ENCODE measurements at places on chromosomes 11 and 22.

GRCh38 chr11:112670806-112671570 lies 290.2 kb upstream of the NCAM1 start:
- no peaks in the 10 kb centered on the region for H3K4me1 ChIP-seq
- H3K36me3 ChIP-seq = no peaks in the 10 kb centered on the region
- DNase-seq = no peak
- H3K27ac ChIP-seq = no peak overlapping the region
- H3K4me3 ChIP-seq = no peak overlapping the region
- no peaks in the 10 kb centered on the region for H3K27me3 ChIP-seq

GRCh38 chr11:82845356-82846353 lies 54.6 kb downstream of the PRCP start:
- DNase-seq = no peak
- H3K4me1 ChIP-seq = peaks cover 3% of the 10 kb centered on the region
- H3K27me3 ChIP-seq = no peaks in the 10 kb centered on the region
- no peak overlapping the region for H3K4me3 ChIP-seq
- H3K36me3 ChIP-seq = no peaks in the 10 kb centered on the region

DNA sequence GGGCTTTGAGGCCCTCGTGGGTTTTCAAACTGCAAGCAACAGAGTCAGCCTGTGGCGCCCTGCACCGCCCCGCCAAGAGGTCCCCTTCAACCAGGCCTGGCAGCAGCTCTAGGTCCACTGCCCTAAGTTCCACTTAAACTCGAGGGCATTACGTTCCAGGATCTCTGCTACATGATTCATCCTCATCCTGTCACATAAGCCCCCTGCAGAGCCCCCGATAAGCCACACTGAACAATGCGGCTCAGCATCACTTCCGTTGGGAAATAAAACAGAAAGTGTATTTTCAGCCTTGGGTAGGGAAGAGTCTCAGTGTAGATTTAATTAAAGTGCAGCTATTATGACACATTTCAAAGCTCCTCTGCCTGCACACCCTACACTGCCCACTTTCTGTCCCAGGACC lies 24.6 kb downstream of the SULT4A1 start:
- no peaks in the 10 kb centered on the region for H3K4me1 ChIP-seq
- H3K36me3 ChIP-seq = no peaks in the 10 kb centered on the region
- no peak overlapping the region for H3K4me3 ChIP-seq
- no peak for DNase-seq
- peaks cover 81% of the 10 kb centered on the region for H3K27me3 ChIP-seq

DNA sequence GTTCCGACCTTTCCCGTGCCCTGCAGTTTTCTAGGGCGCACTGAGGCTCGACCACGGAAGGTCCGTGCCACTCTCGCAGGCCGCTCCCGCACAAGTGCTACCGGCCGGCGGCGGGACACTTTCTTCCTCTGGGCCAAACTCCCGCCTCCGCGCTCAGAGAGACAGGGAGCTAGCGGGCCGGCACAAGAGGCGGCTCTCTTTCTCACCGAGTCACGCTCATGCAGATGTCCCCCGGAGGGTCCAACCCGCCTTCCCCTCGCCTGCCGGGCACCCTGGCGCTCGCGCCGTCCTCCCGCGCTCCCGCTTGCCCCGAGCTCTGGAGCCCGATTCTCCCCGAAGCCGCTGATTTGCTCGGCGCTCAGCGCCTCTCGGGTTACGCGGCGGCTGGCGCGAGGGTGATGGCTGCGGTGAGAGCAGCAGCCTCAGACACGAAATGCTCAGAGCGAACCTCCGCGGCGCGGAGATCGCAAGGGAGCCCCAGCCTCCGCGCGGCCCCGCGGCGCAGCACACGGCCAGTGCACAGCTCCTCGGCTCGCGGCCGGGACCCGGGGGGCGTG lies 1.0 kb downstream of the LMO1 start:
- H3K27me3 ChIP-seq = peaks cover 44% of the 10 kb centered on the region
- no peak overlapping the region for H3K4me3 ChIP-seq
- DNase-seq = peak; percentile 12

- peaks cover 7% of the 10 kb centered on the region for H3K4me1 ChIP-seq
- no peaks in the 10 kb centered on the region for H3K36me3 ChIP-seq
- DNase-seq = no peak
- H3K27ac ChIP-seq = no peak overlapping the region
Observed at GRCh38 chr22:50199251-50199721, 1.5 kb upstream of the SELENOO start.

DNA sequence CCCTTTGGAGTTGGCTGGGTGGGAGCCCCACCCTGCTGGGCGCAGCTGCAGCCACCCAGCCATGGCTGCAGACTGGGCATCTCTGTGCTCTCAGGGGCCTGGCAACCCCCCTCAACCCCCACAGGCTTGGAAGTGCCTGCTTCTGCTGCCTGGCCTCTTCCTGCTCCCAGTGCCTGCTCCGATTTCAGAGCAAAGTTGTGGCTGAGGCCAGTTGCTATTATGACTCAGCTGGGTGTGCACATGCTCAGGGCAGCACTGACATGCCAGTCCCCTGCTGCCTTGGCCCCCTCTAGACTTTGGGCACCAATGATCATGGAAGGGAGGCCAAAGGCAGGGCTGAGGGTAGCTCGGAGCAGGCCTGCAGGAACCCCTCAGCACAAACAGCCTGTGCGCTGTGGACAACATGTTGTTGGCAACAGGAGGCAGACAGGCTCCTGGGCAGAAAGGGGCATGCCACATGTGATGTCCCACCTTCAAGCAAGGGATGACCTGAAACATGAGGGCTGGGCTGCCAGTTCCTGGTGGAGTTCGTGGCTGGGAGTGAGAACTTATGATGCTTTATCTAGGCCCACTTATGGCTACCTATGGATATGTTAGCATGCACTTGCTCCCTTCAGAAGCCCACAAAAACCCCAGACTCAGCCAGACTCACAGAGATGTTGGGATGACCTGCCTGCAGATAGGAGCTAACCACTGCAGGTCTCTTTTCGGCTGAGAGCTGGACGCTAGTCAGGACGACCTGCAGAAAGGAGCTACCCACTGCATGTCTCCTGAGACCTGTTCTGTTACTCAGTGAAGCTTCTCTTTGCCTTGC lies 96.4 kb upstream of the AMOTL1 start:
- no peaks in the 10 kb centered on the region for H3K27me3 ChIP-seq
- no peaks in the 10 kb centered on the region for H3K36me3 ChIP-seq
- no peak for DNase-seq
- no peak overlapping the region for H3K27ac ChIP-seq
- no peaks in the 10 kb centered on the region for H3K4me1 ChIP-seq
- no peak overlapping the region for H3K4me3 ChIP-seq

DNA sequence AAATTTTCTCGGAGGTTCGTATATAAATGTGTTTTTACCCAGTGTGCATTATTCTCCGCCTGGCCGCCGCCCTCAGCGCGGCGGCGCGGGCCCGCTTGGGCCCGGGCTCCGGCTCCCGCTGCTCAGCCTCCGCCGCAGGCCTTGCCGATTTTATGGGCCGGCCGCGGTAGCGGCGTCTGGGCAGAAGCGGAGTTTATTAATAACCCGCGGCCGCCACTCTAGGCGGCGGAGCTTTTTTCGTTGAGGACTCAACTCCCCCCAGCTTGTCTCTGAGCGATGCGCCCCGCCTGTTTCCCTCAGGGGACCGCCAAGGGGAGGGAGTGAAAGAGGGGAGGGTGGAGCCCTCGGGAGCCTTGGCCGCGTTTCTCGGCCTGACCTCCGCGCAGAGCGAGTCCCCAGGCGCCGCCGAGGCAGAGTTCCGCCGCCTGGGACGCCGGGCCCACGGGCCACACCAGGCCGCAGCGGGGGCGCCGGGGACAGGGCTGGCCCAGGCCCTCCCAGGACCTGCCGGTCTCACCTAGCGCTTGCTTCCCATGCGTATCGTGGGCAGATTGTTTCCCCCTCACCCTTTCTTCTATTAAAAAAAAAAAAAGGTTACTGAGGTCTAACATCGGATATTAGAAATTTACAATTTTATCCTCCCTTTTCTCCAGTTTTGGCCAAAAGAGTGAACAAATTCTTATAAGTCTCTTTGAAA lies 399 bp downstream of the ZNF143 start:
- 0 out of 2 replicates have a peak, but pooled peaks cover 3% of the 10 kb centered on the region for H3K36me3 ChIP-seq
- H3K27me3 ChIP-seq = no peaks in the 10 kb centered on the region
- peak overlapping the region; percentile 79 for H3K4me3 ChIP-seq
- peak overlapping the region; percentile 97 for H3K27ac ChIP-seq

DNA sequence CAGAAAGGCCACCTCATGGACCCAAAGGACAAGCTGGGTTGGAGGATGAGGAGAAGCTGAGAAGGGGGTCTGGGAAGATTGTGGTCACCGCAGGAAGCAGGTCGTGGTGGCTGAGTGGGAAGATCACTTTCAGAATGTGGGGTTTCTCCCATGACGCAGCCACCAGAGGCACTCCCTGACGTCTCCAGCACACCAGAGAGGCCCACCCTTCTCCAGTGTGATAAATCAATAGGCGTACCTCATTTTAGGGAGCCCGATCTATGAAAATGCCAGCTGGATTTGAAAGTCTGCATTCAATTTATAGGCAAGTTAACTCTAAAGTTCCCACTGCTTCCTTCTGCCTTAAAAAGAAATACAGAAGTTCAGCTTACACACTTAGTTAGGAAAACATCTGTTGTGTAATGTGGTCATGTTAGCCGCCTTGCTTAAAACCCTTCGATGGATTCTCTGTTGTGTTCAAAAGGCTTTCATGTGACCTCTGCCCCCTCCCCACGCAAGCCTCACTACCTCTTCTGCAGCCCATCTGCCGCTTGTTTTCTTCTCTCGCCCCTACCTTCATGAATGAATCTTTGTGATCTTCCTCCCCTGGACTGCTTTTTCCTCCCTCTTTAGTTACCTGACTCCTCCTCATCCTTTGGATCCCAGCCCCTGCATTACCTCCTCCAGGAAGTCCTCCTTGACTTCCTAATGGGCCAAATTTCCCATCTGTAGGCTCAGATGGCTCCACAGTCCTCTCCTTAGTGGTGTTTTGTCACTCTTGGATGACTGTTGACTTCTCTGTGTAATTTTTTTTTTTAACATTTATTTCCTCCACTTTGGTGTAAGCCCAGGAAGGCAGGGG lies 10.7 kb downstream of the TSPAN18 start:
- peaks cover 5% of the 10 kb centered on the region for H3K27me3 ChIP-seq
- no peak overlapping the region for H3K27ac ChIP-seq
- DNase-seq = no peak
- H3K36me3 ChIP-seq = no peaks in the 10 kb centered on the region

DNA sequence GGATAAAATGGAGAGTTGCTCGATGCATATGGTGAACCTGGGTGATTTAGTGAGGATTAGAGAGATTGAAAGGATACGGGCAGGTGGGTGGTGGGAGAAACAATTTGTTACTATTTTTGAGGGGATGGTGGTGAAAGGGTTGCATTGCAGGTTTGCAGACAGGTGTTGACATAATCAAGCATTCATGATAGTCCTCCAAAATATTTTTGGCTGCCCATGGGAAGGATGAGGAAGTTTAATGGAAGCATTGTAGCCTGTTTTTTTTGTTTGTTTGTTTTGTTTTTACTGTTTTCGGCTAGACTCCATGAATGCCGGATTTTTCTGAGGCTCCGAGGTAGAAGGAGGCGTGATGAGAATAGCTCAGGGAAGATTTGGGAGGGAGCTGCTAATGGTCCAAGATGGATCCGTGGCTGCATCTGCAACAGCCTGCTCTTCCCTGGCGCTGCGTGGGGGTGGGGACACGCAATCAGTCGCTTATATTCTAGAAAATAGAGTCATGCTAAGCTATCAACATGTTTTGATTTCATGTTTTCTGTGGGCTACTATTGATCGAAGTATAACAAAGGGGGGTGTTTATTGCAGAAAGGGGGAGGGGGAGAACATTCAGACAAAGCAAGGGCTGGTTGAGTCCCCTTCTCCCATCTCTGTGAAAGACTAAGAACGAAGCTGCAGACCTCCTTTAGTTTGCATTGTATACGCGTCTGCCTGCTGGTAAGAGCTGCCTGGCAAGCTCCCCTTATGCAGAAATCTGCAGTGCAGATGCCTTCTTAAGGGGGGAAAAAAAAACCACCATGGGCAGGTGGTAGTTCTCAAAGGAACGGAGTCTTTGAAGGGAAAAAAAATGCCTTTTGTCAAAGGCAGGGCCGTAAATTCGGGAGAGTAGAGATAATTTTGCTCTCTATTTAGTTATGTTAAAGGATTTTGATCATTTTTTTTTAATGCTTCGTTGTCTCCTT lies 1.0 kb downstream of the RTN3 start:
- H3K27me3 ChIP-seq = no peaks in the 10 kb centered on the region
- H3K36me3 ChIP-seq = no peaks in the 10 kb centered on the region
- peaks cover 16% of the 10 kb centered on the region for H3K4me1 ChIP-seq
- no peak for DNase-seq
- H3K4me3 ChIP-seq = peak overlapping the region; percentile 82
- peak overlapping the region; percentile 71 for H3K27ac ChIP-seq

- no peaks in the 10 kb centered on the region for H3K36me3 ChIP-seq
- H3K27me3 ChIP-seq = no peaks in the 10 kb centered on the region
- H3K27ac ChIP-seq = no peak overlapping the region
Observed at GRCh38 chr11:67264877-67265632, 1.2 kb upstream of the GRK2 start.

GRCh38 chr22:23067023-23067650 lies 3.2 kb upstream of the GNAZ start:
- no peaks in the 10 kb centered on the region for H3K4me1 ChIP-seq
- H3K36me3 ChIP-seq = no peaks in the 10 kb centered on the region
- no peak overlapping the region for H3K27ac ChIP-seq
- no peaks in the 10 kb centered on the region for H3K27me3 ChIP-seq
- DNase-seq = no peak

DNA sequence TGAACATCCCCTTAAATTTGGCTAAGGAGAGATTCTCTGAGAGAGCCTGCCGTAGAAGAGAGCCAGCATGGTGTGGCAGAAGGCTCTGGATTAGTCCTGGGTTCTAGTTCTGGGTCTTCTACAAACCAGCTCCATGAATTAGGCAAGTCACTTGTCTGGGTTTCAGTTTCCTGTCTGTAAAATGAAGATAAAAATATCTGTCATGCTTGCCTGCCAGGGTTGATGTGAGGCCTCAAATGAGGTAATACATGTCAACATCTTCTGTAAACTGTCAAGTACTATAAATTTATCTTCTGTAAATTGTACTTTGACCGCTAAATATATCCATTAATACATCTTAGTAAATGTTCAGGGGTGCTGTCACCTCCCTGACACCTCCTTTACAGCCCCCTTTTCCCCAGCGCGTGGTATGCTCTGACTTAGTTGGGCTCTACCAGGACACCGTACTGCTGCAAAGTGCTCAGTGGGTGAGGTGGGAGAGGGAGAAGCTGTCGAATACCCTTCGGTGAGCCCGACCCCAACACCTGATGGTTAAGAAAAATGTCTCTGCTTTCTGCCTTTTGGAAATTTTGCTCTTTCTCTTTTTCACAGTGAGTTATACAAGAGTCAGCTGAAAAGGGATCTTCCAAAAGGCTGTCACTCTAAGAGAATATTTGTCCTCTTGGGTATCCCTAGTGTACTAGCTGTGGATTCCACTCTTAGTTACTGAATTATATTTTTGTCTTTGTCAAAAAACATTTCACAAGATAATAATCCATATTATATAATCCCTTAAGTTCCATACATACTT lies 15.0 kb downstream of the RBX1 start:
- no peaks in the 10 kb centered on the region for H3K27me3 ChIP-seq
- peak overlapping the region; percentile 33 for H3K27ac ChIP-seq

- no peak overlapping the region for H3K27ac ChIP-seq
- H3K4me3 ChIP-seq = no peak overlapping the region
- H3K36me3 ChIP-seq = no peaks in the 10 kb centered on the region
- H3K4me1 ChIP-seq = no peaks in the 10 kb centered on the region
- H3K27me3 ChIP-seq = peaks cover 93% of the 10 kb centered on the region
- DNase-seq = no peak
Observed at GRCh38 chr11:71096751-71097388, 155.5 kb downstream of the SHANK2 start.
